CD4-positive, alpha-beta memory T cell (primary cell): ENCODE measurements at places on chromosomes 5 and 9.

- DNase-seq, result no peak
Measured at GRCh38 chr9:5516453-5517220, 6.3 kb downstream of the PDCD1LG2 start.

GRCh38 chr5:125120012-125120411 lies 373.6 kb upstream of the ZNF608 start:
- no peak for DNase-seq

GRCh38 chr9:136107155-136107952 lies 11.3 kb downstream of the TMEM250 start:
- peak; percentile 29 for DNase-seq

DNA sequence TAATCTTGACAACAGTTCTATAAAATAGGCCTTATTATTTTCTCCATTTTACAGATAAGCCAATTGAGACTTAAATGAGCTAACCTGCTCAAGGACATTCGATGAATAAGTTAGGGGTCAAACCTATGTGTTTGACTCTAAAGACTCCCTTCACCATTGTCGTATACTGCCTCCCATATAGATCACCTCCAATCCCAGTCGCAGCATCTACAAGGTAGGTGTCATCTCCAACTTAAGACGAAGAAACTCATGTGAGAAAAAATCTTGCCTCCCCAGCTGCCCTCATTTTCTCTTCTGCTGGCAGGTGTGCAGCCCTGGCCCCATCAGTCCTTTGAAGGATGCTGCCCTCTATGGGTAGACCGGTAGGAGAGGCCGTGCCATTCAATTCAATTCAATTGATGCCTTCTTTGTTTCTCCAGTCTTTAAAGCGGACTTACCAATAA lies 75.2 kb upstream of the SMARCA2 start:
- DNase-seq, result peak; percentile 48

DNA sequence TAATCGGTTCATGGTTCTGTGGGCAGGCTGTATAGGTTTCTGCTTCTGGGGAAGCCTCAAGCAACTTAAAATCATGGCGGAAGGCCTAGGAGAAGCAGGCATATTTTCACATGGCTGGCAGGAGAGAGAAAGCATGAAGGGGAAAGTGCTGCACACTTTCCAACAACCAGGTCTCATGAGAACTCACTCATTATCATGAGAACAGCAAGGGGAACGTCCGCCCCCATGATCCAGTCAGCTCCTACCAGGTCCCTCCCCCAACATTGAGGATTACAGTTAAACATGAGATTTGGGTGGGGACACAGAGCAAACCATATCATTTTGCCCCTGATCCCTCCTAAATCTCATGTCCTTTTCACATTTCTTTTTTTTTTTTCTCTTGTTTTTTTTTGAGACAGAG lies 82.1 kb downstream of the EHMT1 start:
- no peak for DNase-seq

- DNase-seq, result no peak
Measured at GRCh38 chr9:80619356-80619755, 1047.6 kb downstream of the TLE4 start.

GRCh38 chr5:33470544-33470943 lies 29.8 kb downstream of the TARS1 start:
- DNase-seq, result no peak

GRCh38 chr5:129377504-129377903 lies 82.6 kb upstream of the ADAMTS19 start:
- no peak for DNase-seq

DNA sequence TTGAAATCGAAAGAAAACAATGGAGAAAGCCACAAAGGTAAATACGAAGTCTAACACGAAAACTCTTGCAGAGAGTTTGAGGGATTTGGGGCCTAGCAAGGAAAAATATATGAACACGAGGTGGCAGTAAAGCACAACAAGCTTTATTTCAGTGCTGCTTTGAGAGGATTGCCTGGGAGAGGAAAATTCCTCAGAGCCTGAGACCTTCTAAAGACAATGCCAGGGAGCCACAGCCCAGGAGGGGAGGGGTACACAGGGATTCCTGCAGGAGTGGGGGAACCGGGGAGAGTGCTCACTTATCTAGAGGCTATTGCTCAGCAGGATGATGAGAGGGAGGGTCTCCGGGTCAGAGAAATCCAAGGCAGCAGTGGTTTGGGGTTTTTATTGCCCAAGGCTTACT lies 134.9 kb upstream of the ADCY2 start:
- DNase-seq, result peak; percentile 1

- no peak for DNase-seq
Measured at GRCh38 chr9:27719711-27720110, 146.4 kb upstream of the C9orf72 start.
